NCI-H1417 (cell line): ENCODE measurements at places on chromosomes 5 and 9.
A peak's percentile ranks its signal among the peaks of the same experiment; 100 is the strongest.

DNA sequence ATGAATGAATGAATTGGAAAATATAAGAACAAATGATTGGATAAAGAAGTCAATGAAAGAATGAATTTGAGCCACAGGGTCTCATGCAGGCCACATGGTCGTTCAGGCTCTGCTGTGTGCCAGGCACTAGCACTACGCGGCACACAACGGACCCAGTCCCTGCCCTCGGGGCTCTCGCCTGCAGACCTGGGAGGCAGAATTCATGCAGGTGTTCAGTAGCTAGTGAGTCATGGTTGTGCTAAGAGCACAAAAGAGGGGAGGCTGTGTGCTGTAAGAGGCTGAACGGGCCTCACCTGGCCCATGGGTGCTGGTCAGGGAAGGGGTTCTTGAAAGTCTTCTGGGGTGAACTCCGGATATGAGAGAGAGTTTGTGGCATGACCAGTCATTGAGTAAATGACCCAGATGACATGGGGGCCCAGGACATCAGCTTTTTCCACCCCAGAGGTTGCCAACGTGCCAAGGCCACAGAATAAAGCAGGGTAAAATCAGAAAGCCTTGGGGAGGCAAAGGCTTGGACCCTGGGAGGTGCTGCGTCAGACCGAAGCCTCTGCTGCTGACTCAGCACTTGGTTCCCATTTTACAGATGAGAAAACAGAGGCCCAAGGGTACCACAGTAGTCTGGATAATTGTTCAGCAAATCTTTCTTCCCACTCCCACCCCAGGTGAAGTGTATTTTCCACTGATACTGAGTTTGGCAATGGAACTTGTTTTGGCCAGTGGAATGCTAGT is 264.3 kb upstream of the MVB12B start:
- DNase-seq, result no peak

DNA sequence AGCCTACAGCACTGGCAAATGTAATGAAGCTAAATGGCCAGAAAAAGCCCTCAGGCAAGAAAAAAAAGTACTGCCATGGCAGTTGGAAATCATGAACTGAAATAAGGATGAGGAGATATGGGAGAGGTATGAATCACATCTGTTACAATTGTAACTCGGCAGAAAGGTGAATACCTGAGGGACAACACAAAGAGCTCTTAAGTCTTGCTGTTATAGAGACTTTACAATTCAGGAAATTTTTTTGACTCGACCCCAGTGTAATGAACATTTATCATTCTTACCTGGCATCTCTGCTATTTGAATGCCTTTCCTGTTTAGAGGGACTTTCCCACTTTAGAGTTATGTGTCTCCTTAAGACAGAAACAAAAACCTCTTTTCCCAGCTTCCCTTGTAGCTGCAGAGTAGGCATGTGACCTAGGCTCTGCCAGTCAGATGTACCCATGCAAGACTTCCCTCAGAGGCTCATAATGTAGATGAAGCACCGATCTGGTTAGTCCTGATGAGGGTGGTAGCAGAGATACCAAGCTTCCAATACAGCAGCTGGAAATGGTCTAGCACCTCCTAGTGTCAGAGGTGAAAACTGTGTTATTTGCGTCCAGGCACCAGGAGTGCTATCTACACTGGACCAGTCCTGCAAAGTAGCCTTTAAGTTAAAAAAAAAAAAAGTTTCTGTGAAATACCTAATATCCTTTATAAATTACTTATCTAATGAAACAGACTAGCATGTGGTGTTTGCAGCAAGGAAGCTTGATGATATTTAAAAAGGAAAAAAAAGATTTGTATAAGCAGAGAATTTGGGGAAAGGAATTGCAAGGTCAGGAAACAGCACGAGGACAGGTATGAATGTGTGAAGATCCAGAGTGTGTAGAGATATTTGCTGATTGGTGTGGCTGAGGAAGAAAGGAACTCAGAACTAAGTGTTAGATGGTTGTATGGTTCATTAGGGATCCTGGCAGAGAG is 146.9 kb upstream of the SLC1A3 start:
- DNase-seq, result no peak

DNA sequence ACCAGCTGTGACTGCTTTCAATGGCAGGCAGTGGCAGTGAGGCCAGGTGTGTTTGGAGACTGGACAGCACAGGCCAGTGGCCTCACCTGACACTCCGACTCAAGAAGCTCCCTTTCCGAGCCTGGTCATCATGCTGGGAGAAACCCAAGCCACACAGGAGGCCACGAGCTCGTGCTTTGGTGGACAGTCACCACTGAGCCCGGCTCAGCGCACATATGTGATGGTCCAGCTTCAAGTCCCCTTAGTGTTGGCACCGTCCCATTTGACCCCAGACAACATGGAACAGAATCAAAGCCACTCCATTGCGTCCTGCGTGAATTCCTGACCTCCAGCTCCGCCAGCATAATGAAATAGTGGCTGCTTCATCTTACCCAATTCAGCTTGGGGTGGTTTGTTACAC is 64.0 kb upstream of the PPP1R26 start:
- DNase-seq, result no peak

- DNase-seq, result peak; percentile 49
These were observed 4.6 kb downstream of the EPB41L4B start for GRCh38 chr9:109316207-109316640.

- no peak for DNase-seq
These were observed 23.6 kb downstream of the LHX2 start for GRCh38 chr9:124035001-124035650.

DNA sequence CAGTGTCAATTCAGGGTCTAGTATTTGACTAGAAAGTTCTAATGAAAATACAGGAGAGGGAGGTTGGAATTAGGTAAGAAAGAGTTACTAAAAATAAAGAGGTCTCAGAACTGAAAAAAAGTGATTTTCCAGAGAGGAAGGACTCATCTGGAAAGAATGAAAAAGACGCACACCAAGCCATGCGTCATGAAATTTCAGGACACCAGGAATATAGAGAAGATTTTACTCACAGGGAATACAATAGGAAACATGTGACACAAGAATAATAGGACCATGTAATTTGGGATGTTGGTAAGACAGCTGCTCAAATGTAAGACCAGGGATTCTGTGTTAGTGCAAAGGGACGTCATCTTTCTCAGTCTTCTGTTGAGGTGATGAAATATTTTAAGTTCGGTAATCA is 224.7 kb downstream of the GDNF start:
- DNase-seq, result no peak

DNA sequence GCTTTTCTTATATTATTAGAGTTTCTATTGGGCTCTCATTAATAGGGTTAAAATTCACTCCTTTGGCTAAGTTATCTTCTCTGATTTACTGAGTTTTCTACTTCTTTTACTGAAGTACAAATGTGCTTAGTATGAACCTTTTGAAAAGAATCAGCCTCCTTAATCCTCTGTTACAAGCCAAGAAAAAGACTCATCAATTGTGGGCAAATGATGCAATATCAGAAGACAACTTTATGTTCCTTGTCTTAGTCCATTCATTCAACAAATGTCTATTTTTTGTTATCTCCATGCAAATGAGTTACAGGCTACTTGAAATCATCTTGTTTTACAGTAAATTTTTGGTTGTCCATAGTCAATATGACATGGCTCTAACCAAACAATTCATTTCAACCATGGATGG is 40.3 kb downstream of the SNCAIP start:
- DNase-seq, result no peak

GRCh38 chr5:38753776-38754175 is 92.0 kb upstream of the OSMR start:
- DNase-seq, result peak; percentile 41

- DNase-seq, result peak; percentile 44
These were observed 232.5 kb downstream of the ARHGAP26 start for GRCh38 chr5:143002459-143003327.

DNA sequence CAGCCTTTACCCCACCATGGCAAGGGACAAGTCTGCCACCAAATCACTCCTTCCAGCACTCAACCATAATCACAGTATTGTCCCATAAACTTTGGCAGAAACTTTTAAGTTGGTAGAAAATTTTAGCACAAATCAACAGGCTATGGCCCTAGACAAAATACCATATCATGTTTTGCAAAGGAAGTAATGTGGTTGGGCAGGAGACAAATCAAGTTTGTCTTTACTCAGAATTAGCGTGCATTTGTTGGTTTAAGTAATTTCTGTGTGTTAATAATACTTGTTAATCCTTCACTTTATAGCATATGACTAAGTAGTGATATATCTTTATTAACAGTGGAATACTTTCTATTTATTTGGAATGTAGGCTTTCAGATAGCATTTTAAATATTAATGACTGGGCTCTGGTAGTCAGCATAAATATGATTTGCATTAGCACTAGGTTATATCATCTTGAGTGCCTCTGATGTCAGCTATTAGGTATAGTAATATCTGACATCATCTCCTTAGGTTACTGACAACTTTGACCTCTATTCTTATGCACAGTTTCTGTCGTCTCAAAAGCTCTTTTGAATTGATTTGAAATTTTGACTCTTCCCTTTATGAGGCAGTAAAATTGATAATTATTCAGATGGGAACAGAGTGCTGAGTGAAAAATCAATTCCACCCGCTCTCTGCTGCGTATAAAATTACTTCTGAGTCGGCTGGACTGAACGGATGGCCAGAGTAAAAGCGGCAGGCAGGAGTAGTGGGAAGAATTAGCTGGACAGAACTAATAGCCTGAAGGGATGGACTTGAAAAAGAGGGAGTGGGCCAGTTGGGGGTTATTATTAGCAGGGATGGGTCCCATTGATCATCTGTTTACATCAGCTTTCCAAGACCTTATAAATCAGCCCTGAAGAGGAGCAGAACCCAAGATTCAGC is 40.1 kb upstream of the TLX3 start:
- no peak for DNase-seq

DNA sequence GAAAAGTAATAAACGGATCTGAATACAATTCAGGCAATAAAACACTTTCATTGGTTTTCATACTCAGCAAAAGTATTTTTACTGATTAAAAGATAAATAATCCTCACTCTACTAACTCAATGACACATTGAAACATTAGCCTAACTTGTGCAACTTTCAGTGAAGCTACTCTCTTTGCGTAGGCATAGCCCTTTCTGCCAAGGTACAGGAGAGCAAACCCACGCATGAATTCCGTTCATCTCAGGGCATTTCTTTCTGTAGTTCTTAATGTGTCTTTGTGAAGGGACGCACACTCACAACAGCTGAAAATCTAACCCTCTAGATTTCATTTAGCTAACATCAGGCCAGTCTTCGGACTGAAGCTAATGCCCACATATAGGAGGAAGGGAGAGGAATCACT is 66.4 kb upstream of the TLE1 start:
- DNase-seq, result no peak

DNA sequence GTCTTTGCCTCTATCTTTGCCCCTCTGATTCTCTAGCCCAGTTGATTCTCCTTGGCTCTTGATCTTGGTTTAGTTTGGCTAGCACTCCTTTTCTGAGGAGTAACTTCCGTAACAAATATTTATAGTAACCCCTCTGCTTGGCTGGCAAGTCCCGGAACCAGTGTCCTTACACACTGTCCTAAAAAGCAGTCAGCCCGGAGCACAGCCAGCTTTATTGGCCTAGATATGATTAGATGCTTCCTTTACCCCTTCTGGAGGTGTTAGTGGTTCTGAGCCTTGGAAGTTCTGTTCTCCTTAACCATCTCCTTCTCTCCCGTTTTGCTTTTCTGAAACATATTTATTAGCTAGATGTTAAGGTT is 17.0 kb upstream of the MSMP start:
- DNase-seq, result no peak

DNA sequence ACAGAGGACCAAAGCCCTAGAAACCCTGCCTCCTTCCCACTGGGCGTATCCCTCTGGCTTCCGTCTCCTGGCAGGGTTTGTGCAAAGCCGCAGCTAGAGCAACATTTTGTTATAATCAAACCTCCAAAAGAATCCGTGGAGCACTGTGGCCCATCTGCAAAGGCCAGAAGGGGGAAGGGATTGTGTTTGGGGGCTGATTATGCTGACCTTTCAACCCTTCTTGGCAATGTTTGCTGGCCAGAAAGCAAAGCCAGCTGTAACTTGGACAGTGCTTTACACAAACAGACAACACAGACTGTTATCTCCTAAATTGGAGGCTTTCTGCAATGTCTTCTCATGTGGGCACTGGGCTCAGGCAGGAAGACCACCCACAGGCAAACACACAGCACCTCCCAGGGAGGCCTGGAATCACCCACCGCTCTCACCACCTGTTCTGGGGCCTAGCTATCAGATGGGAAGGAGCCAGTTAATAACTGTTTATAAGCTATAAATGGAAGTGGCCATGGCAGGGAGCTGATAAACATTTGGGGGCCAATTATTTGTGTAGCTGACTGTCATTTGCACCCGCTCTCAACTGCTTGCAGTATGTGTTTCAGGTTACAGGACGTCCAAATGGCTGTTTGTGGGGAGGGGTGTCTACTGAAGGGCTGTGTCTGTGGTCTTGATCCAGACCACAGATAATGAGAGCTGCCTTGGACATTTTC is 121.6 kb upstream of the ERCC6L2 start:
- peak; percentile 87 for DNase-seq

DNA sequence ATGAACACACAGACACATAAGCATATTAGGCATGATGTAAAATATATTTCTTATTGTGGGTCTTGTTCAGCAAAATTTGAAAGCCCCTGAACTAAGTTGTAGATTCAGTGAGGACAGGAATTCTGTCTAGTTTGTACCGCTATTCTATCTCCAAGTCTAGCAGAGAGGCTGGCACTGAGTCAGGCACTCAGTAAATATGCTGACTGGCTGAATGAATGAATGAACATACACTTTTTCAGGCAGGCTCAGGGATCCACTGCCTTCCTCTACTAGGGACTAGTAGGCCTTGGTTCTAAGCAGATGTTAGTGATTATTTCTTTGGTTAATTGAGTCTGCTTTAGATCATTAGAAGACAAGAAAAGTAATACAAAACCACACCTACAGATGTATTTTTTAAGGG is 157.5 kb downstream of the ZSWIM6 start:
- DNase-seq, result no peak

- DNase-seq, result no peak
These were observed 270.8 kb downstream of the KDM4C start for GRCh38 chr9:7028591-7028990.

DNA sequence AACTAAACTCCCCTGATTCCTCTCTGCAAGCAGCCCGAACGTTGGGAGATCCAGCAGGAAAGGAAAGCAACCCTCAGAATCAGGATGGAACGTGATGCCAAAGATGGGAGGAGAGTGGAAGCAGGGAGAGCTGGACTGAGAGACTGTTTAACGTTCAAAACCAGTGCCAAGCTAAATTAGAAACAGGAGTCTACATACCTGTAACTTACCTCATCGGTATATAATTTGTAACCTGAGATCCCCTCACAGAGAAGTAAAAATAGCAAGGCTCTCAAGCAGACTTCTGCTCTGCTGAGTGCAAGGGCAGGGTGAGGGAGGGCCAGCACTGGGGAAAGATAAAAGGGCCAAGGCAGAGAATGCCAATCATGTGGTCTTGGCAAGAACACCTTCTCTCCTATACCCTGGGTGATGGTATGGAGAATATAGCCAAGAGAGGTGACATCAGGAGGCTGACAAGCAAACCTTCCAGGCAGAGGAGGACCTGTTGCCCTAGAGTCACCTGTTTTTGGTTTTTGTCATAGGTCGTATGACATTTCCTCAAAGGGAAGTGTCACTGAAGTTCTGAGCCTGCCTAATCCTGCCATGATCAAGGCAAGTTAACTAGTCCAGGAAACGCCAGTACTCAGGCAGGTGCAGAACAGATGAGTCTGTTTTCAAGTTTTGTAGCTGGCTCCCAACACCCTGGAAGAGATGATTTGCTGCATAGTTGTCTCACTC is 472.0 kb downstream of the NFIB start:
- peak; percentile 66 for DNase-seq
